ENCODE measurements at places on chromosomes 11 and 22. TPM values are rescaled to one million over a fixed set of nuclear protein-coding genes. Genes with fewer than 3 reads are reported as not detected.

- DNase-seq, result no peak
Observed at GRCh38 chr11:64358907-64359711, at the start of gene RPS6KA4. Gene RPS6KA4, plus strand, starts transcription at chr11:64359162. Its CDS starts 74 bp downstream, at chr11:64359236.

Gene PAK1
- 28.2 TPM for total RNA-seq

- no peak for DNase-seq
Observed at GRCh38 chr11:64987998-64988854, 8.5 kb downstream of the BATF2 start.

Gene SAA4
- total RNA-seq, result not detected

- DNase-seq, result no peak
Observed at GRCh38 chr22:25750569-25751173, 8.7 kb downstream of the MYO18B start.
